ENCODE measurements at places on chromosomes 12 and 14. TPM values are rescaled to one million over a fixed set of nuclear protein-coding genes. Genes with fewer than 3 reads are reported as not detected.

Gene ST8SIA1
- total RNA-seq: 0.39 TPM

Gene TAS2R43
- 1.8 TPM for total RNA-seq

Gene TMEM52B
- total RNA-seq: not detected

DNA sequence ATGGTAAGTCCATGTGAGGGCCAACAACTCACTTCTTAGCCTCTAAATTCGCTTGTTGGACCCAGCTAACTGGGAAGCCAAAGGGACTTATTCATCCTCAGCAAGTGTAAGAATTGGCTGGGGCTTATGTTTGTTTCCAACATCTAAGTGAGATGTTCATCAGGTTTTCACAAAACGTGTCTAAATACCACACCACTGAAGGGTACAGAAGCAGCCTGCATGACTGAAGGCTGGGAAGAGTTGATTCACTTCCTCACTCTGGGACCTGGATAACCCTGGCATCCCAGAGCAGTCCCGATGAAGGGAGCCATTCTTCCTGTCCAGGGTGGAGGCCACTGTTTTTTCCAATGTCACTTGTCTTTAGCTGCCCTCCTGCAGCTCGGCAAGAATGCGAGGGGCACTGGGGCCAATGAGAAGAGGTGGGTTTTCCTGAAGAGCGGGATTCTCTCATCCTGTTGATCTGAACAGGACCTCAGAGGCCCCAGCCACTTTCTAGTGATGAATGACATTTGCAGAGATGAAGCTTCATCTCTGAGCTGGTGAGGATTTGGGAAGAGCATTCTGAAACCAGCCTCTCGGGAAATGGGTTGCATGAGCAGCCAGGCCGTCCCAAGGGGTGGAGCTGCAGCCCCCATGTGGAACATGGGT is 12.2 kb upstream of the COL2A1 start:
- DNase-seq: no peak

DNA sequence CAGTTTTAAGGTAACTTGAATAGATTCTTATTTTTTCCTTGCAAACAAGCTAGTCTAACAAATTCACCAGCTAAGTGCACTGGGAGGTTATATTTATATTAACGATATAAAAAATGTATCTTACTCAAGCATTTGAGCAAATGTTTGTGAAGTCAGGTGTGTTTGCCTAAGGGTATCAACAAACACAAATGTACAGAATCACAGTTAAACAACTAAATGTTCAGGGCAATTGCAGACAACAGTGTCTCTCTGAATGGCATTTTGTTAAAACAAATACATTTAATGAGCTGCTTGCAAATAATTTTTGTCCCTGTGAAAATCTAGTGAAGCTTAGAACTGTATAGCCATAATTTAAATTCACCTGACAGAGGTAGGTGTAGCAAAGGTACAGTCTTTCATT is 28.2 kb upstream of the FLRT2 start:
- no peak for DNase-seq

Data from activated T-helper 2 cell treated with anti-CD3 and anti-CD28 coated beads, Interferon-gamma antibody, Interleukin-2, Interleukin-4, amounts not matched to agents 10 μg/mL and 5 μg/mL and 100 μg/mL, durations not matched to agents 14 hours and 24 hours and 36 hours (primary cell).